GM12865 (cell line): ENCODE measurements at places on chromosomes 7 and 10.

DNA sequence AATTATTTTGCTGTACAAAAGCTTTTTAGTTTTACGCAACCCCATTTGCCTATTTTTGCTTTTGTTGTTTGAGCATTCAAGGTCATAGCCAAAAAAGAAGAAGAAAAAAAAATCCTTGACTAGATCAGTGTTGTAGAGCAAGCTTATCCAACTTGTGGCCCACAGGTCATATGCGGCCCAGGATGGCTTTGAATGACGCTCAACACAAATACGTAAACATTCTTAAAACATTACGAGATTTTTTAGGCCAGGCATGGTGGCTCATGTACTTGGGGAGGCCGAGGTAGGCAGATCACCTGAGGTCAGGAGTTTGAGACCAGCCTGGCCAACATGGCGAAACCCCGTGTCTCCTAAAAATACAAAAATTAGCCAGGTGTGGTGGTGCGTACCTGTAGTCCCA is 8.1 kb upstream of the MALSU1 start:
- no peak for DNase-seq

- no peak for DNase-seq
Observed at GRCh38 chr10:61343796-61344195, 109.4 kb downstream of the TMEM26 start.

- peak; percentile 35 for DNase-seq
Observed at GRCh38 chr7:69418869-69419670, 179.2 kb upstream of the AUTS2 start.

- DNase-seq = no peak
Observed at GRCh38 chr7:142974626-142975025, 12.5 kb upstream of the KEL start.

- DNase-seq = no peak
Observed at GRCh38 chr10:128978211-128978610, 488.8 kb upstream of the MGMT start.

DNA sequence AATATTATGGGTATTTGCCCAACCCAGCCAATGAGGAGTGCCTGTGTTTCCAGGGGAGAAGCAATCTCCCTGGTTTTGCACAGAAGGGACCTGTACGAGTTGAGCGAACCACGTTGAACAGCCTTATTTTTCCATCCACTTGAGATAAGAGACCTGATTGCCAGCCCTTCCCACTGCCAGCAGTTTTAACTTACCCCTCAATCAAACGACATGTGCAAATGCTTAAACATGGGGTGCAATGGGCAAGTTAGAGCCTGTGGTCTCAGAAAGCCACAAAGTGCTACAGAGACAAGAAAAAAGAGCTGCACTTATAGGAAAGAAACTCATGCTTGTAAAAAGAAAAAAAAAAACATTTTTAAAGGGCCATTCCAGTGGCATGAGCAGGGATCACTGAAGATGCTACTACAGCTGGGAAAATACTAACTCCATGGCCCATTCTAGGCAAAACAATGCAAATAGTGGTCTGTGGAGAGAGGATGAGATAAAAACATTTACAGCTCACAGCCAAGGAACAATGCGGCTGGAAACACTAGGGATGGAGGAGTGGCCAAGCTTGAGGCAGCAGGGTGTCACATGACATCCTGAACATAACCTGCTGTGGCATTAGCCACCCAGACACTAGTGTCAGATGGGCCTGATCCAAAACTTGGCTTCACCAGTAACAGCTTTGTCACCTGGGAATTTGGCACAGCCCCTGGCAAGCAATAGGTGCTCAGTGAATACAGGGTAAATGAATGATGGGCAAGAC is 162.8 kb downstream of the ELMO1 start:
- DNase-seq = peak; percentile 9

DNA sequence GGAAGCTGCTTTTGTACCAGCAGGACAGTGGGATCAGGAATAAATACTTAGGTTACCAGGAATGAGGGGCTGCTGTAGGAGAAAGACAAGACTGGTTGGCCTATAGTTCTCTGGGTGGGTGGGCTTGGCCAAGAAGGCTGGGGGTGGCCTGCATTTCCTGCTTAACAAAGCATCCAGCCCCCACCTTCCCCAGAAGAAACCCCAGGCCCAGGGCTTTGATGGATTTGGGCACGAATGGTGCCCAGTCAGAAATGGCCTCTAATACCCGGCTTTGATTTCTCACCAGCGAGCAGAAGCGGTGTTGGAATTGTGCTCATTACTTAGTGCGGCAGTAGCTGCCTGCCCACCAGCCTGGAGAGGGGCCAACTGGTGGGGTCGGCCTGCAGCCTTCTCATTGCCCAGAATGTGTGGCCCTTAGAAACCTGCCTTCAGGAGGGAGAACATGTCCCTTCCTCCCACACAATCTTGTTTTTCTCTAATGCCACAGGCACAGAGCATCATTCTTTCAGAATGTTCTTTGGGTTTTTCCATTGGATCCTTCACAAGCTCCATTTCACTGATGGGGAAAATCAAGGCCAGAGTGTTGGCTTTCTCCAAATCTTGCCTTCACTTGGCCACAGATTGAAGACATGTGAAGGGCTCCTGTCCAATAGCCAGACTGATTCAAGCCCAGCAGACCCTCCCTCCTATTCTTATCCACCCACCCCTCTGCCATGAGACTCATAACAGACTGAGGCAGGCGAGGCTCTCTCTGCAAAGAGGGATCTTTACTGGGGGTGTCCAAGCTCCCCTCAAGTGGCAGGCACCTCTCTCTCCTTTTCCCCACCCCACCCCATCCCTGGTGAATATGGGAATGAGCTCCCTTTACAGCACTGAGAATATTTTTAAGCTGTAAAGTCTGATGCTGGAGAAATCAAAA is 2.5 kb downstream of the UNC5B start:
- no peak for DNase-seq

GRCh38 chr10:122838880-122839279 is 6.8 kb downstream of the CUZD1 start:
- DNase-seq = no peak

DNA sequence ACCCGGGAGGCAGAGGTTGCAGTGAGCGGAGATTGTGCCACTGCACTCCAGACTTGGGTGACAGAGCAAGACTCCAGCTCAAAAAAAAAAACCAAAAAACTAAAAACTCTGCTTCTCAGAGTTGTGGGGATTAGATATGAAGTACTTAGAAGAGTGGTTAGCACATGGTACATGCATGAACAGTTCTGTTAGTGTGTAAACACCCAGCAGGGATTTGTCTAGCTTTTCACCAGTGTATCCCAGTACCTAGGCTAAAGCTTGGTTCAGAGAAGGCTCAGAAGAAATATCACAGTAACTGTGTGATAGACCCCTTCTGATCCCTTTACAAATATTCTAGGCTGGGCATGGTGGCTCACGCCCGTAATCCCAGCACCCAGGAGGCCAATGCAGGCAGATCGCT is 9.5 kb downstream of the PPIA start:
- no peak for DNase-seq

GRCh38 chr7:16318989-16319915 is 102.1 kb downstream of the CRPPA start:
- DNase-seq = no peak

- DNase-seq = no peak
Observed at GRCh38 chr7:28418311-28418710, 6.0 kb downstream of the CREB5 start.

- no peak for DNase-seq
Observed at GRCh38 chr7:46494441-46494840, 573.4 kb upstream of the IGFBP3 start.

DNA sequence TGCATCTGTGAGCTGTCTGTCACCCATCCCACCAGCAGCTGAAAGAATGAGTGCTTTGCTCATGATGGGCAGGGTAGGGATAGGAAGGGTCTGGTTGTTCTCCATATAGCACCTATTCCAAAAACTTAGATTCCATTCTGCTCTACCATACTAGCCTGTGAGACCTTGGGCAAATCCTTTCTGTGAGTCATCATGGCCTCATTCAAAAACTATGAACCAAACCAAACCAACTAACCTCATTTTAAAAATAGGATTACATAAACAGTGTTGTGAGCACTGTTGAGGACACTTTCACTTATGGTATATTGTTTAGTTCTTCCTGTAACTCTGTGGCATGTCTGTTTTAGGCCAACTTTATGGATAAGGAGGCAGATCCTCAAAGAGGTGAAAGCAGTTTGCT is 30.9 kb upstream of the STEAP4 start:
- DNase-seq = no peak

- DNase-seq = no peak
Observed at GRCh38 chr10:102870221-102870620, 951 bp downstream of the AS3MT start.

GRCh38 chr10:59126261-59126660 is 50.2 kb upstream of the PHYHIPL start:
- no peak for DNase-seq

GRCh38 chr7:18566829-18567228 is 71.3 kb downstream of the HDAC9 start:
- peak; percentile 53 for DNase-seq

DNA sequence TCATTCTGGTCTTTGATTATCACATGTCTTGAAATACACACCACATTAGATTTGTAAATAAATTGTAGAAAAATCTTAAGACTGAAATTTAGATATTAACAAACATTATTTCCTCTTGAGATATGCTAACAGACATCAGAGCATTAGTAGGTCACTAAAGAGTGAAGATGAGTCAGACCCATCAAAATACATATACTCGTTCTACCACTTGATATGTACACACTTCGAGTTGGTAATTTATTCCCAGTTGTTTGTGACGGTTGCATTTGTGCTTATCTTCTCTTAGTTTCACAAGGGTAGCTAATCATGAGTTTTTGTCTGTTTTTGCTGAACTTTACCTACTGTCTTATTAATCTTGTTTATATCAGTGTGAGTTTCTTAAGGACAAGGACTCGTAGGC is 383.4 kb downstream of the AUTS2 start:
- no peak for DNase-seq

DNA sequence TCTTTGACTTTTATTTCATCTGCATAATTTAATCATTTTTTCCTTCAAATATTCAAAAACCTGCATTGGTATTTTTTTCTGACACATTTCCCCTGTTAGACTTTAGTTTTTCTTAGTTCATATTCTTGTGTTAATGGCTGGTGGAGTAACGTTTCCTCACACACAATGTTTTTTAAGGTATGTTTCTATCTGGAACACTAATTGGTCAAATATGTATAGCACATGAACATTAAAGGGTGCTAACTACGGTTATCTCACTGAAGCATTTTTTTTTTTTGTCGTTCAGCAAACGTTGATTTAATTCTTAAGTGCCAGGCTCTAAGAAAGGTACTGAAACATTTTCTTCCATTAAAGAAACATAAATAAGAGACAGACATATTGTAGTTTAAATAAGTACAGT is 87.7 kb downstream of the PTPRZ1 start:
- DNase-seq = no peak

DNA sequence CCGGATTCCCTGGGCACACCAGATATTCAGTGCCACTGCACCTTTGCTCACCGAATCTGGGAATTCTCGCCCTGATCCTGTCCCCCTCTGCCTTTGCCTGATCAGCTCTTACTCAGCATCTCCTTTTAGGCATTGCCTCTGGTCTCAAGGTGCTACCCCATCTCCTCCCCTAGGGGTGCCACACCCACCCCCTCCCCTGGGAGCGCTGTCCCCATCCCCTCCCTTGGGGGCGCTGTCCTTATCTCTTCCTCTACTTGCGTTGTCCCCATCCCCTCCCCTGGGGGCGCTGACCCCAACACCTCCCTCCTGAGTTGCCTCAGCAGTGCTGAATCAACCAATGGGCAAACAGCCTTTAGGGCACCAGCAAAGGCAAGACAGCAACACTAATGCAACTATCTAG is 686.9 kb upstream of the FOXK1 start:
- no peak for DNase-seq

DNA sequence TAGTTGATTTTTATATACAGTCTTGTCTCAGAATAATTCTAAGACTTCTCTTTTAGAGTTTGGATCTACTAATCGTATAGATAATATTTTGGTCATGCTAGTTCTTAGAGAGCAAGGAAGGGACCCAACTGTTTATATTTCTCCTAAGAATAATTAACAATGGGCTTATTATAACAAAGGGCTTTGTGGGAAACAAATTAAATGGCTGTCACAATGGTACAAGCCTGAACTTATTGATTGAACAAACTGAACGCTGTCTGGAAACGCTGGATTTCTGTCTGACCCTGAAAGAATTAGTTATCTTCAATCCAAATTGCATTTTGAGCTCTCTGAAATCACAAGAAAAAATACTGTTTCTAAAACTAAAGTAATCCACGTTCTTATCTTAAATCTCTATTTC is 56.8 kb downstream of the CSTF2T start:
- no peak for DNase-seq

GRCh38 chr10:132723330-132723970 is 62.5 kb downstream of the NKX6-2 start:
- no peak for DNase-seq

GRCh38 chr7:94348142-94348541 is 46.6 kb upstream of the COL1A2 start:
- DNase-seq = no peak

- DNase-seq = no peak
Observed at GRCh38 chr10:34771106-34771505, 44.0 kb downstream of the PARD3 start.

- no peak for DNase-seq
Observed at GRCh38 chr10:63129888-63130287, 3.2 kb upstream of the NRBF2 start.
